ENCODE measurements at places on chromosomes 11 and 22.

GRCh38 chr22:48855593-48856307 is 971.9 kb downstream of the BRD1 start:
- DNase-seq = no peak

- peak; percentile 80 for DNase-seq
Observed at GRCh38 chr22:30605449-30606110, 1.4 kb upstream of the TCN2 start.

- peak; percentile 73 for DNase-seq
Observed at GRCh38 chr11:57515332-57516060, at the start of gene SLC43A1. Gene SLC43A1, minus strand, starts transcription at chr11:57515702. Its CDS starts 1,591 bp downstream, at chr11:57514111.

- DNase-seq = peak; percentile 34
Observed at GRCh38 chr11:86802601-86803051, 2.3 kb downstream of the PRSS23 start.

GRCh38 chr11:94000659-94001058 is 20.5 kb upstream of the HEPHL1 start:
- no peak for DNase-seq

DNA sequence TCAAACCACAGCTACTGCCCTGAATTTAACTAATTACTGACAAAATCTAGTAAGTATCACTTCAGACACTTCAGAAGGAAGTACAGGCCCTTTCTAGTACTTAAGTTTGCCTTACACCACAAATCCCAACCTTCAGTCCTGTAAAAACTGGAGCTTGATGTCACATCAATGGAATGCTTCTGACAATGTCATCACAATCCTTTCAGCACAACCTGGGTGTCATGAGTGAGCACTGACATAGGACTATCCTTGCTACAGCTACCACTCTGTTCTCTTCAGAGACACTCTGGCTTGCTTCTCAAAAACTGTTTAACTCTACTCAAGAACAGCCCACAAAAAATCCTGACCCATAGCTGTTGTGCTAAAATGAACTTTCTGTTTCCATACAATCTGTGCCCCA is 108.2 kb downstream of the RRM1 start:
- no peak for DNase-seq

GRCh38 chr22:23190526-23190925 is 10.2 kb downstream of the BCR start:
- DNase-seq = no peak

- DNase-seq = no peak
Observed at GRCh38 chr22:29901354-29901753, 18.4 kb downstream of the MTMR3 start.

DNA sequence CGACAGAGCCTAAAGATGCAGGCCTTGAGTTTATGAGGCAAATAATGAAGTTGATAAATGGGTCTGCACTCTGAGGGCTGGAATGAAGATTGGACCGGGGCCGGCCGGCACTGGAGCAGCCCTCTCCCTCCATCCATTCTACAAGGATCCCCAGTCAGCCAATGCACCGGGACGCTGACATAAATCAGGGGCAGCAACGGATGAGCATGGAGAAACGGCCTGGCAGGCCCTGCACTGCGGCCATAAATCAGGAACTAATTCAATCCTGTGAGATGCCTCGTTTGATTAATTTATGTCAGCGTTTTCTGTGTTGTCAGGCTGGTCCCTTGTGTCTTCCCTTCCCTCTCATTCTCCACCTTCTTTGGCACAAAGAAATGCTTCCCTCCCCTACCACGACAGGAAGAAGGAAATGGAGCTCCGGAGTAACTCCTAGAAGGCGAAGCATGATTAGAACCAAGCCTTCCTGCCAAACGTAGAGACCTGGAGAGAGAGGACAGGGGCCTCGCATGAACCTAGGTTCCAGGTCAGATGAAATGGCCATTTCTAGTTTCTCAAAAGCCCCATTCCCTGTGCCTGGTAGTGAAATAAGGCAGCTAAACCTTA is 358.4 kb downstream of the OPCML start:
- no peak for DNase-seq

GRCh38 chr22:49730656-49731055 is 97.0 kb downstream of the BRD1 start:
- no peak for DNase-seq

GRCh38 chr11:47160753-47161133 is 15.9 kb downstream of the ARFGAP2 start:
- DNase-seq = no peak

DNA sequence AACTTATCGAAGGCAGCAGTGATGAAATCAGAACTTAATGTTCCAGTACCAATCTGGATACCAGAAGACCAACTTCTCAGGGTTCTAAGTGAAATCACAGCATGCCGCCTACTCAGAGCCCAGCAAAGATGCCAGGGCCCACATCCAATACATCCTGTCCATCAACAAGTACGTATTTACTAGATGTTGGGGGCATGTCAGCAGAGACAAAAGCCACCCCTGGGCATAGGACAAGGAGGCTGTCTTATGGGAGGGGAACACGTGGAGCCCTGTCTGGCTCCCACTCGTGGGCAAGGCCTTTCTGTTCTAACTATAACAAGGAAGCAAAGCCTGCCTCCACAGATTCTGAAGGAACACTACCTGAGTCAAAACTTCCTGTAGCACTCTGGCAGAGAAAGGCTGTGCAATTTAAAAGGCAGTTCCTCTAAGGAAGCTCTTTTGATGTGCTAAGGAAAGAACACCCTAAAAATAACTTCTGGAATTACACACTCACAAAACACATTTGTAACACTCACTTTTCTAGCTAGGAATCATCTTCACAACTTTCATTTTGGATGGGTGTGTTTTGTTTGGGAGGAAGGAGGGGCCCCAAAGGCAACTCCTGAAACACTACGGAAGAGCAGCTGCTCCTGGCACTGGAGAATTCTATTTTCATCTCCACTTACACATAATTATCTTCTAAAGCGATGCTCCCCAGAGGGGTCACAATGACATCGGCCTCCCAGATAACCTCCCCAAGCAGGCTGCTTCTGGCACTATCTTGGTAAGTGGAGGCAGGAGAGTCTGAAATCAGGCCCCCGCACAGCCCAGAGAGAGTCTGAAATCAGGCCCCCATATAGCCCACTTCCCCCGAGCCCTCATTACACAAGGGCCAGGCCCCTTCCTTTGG is 14.2 kb downstream of the SMCO4 start:
- no peak for DNase-seq

- no peak for DNase-seq
Observed at GRCh38 chr11:15985860-15986139, 370.5 kb downstream of the SOX6 start.

GRCh38 chr11:63749624-63750023 is 19.0 kb downstream of the ZFTA start:
- DNase-seq = no peak

DNA sequence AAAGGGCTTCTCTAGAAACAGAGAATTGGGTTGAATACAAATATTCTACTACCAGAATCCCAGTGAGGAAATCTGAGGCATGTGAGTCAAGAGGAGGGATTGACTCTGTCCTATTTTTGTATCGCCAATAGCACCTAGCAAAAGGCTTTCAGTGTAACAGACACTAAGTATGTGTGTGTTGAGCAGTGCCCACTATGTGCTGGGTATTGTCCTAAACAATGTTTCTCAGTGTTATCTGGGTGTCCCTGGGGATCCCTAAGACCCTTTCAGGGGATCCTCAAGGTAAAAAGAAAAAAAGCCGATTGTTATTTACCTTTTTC is 21.0 kb upstream of the RBFOX2 start:
- no peak for DNase-seq

DNA sequence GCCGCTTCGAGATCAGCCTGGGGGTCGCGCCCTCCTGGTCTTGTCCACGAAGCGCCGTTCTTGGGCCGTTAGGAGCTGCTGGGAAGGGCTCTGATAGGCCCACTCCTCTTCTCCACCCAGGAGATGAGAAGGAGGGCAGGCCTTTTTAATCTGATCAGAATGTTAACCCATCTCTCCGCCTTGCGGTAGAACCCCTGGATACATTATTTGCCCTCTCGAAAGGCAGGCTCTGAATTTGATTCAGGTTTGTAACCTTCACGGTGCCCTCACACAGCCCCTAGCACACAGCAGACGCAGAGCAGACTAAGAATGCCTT is at the start of gene CCDC83:
TSS of gene CCDC83 (plus strand) at position 43 of the 316 bp plus-strand sequence. CDS start 9,741 bp downstream, outside the sequence.
- no peak for DNase-seq

DNA sequence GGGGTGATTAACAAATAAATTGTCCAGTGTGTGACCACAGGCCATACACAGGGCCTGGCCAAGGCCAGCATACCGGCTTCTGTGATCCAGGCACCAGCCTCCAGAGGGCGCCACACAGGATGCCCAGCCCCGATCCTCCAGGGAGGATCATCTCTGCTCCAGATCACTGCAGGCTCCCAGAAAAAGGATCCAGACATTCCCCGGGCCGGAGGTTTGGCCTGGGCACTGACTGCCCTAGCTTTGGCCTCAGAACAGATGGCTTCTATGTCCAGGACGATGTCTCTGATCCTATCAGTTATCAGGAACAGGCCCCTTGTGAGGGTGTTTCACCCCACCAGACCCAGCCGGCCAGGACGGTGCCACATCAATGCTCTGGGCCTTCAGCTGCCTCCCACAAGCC is 74.5 kb upstream of the LMO1 start:
- DNase-seq = peak; percentile 54

All from erythroblast (primary cell).